ENCODE measurements at places on chromosomes 16 and 17. TPM values are rescaled to one million over a fixed set of nuclear protein-coding genes. Genes with fewer than 3 reads are reported as not detected.

DNA sequence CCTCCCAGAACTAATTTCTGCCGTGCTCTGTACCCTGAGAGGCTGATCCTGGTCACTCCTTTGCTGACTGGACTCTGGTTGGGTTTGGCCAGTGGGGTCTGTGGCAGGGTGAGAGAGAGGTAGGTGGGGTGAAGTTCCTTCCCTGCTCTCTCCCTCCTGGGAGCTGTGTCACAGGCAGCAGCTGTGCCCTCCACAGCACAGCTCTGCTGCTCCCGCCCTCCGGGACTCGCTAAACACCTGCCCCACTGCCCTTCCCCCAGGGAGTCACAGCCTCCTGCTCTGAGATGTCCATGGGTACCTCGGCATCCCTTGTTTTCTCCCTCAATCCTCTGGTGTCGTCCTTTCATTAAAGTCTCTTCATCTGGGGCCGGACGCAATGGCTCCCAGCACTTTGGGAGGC, 66.4 kb downstream of the SRCIN1 start:
- no peak for DNase-seq

GRCh38 chr16:30771726-30772125, 9.6 kb downstream of the RNF40 start:
- DNase-seq = no peak

DNA sequence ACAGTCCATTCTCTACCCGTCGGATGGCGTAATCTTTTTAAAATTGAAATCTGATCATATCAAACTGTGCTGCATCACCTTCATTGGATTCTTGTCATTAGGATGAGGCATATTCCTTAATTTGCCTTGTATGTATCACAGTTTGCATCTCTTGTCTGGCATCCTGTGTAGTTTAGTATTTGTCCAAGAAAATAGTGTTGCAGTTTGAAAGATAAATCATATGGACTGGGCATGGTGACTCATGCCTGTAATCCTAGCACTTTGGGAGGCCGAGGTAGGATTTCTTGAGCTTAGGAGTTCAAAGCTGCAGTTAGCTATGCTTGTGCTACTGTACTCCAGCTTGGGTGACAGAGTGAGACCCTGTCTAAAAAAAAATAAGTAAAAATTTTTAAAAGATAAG, 5.8 kb upstream of the RSL1D1 start:
- DNase-seq = peak; percentile 28

GRCh38 chr16:83887080-83887479, 11.8 kb upstream of the MLYCD start:
- no peak for DNase-seq

DNA sequence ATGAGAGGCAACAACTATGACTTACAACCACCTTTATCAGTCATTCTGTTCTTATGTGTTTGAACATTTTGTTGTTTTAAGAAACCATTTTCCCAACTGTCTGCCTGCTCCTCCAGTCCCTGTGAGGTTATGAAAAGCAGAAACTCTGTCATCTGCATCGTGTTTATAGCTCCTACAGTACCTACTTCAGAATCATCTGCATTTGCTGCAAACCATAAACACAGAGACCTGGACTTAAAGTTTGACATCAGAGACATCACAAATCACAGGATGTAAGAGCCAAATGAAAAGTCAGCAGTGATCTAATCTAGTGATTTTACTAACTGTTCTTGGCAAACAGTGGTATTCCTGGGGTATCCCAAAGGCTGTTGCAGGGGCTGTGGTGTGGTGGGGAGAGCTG, 55.2 kb downstream of the CDH11 start:
- DNase-seq = peak; percentile 18

GRCh38 chr17:80212962-80213642, 7.0 kb downstream of the SGSH start:
- no peak for DNase-seq

DNA sequence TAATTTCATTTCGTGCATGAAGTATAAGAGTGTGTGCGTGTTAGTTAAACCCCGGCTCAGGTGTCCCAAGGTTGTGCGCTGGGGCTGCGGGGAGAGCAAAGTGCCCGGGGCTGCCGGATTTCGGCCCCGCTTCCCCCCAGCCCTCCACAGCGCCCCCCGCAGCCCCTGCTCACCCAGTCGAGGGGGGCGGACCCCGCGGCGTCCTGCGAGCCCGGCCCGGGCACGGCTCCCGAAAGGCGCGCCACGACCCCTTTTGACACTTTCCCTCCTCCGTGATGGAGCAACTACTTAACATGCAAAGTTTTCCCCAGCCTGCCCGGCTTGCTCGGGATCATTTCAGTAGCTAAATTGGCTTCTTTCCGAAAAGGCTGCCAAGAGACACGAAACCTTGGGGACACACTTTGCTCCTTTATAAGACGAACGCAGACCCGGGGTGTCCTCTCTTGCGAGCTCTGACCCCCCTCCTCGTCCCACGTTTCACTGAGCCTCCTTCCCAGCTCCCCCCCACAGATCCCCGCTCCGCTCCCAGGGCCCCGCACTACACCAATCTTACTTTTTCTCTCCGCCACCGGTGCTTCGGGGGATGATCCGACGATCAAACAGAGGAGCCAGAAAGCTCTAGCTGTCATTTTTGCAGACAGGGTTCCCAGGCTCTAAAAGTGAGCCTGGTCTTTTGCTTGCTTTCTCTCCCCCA, 552 bp downstream of the C17orf58 start:
- peak; percentile 14 for DNase-seq

DNA sequence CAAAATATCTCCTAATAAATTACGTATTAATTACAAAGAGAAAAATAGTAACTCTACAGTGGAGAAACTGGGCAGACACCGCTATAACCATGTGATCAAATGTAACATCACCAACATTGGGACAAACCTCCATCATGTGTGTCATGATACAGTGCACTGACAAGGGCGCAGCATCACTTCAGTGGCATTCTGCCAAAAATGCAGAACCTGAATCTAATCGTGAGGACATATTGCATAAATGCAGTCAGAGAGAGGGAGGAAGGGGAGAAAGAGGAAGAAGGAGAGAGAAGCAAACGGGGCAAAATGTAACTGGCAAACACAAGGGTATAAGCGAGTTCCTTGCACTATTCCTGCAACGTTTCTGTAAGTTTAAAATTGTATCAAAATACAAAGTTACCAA, 74.2 kb upstream of the MARCHF10 start:
- DNase-seq = no peak

GRCh38 chr17:77417575-77417974, 276.8 kb downstream of the SEC14L1 start:
- no peak for DNase-seq

- DNase-seq = peak; percentile 42
Measured at GRCh38 chr16:24036614-24037013, 200.8 kb downstream of the PRKCB start.

DNA sequence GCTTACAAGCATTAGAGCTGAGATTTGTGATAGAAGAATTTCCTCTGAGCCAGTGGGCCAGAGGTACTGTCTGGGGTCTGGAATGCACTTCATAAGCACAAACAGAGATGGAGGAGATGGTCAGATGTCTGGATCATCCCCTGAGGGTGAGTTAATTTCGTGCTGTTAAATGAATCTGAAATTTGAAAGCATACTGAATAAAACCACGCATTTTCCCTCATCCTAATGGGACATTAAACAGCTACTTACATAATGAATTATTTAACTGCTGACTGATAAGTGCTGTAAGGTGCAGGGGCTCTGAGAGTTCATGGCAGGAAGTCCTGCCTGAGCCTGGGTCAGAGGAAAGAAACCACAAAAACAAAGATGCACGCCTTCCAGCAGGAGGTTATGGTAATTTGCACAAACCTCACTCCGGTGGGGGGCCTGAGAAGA, 136.3 kb upstream of the XYLT1 start:
- DNase-seq = no peak

DNA sequence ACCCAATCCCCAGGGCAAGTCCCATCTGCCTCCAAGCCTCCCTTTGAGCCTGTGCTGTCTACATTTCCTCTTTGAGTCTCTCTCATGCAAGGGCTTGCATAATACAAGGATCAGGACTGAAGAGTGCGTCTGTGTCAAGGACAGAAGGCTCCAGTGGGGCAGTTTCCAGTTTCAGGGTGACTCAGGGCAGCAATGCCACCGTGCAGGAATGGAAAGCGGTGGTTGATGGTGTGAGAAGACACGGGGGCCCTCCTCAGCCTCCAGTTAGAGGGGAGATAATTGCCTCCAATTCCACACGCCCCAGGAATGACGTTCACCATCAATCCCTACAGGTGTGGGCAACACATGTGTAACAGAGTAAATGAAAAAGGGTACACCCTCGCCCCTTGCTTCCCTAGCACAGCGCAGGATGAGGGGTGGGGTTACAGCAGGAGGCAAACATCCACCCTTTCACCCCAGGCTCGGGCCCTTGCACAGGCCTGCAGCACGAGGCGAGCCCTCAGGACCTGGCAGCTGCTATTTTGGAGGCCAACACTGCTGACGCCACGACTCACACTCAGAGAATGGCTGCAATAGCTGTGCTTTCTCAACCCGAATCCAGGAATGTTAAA, 24.8 kb upstream of the SLC25A19 start:
- DNase-seq = no peak

- no peak for DNase-seq
Measured at GRCh38 chr17:48106802-48107136, 797 bp upstream of the SNX11 start.

DNA sequence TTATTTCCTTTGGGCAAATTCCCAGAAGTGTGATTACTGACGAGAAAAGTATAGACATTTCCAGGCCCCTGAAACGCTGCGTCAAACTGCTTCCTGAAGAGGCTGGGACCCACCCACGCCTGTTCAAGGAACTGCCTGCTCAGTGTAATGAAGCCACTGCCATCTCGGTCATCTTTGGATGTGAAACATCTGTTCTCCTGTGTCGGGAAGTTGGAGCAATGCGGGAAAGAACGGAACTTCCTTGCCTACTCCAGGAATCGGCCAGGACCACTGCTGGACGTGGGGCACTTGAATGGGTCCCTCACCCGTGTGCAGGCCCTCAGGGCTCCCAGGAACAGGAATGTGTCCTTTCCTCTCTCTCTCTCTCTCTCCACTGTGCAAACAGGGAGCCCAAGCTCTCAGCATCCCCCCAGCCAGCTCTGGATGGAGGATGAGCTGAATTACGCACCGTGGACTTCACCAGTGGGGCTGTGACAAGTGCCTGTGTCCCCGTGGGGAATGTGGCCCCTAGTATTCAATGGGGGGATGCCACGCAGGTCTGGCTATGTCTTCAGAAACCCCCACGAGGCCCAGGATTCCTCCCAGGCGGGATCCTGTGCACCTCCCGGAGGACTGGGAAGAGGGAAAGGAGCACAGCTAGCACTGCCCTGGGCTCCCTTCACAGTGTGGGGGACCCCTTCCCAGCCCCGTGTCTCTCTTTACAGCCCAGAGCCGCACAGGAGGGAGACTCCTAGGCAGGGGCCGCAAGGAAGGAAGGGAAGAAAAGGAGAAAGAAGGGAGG, 18.3 kb upstream of the LITAF start:
- DNase-seq = no peak

DNA sequence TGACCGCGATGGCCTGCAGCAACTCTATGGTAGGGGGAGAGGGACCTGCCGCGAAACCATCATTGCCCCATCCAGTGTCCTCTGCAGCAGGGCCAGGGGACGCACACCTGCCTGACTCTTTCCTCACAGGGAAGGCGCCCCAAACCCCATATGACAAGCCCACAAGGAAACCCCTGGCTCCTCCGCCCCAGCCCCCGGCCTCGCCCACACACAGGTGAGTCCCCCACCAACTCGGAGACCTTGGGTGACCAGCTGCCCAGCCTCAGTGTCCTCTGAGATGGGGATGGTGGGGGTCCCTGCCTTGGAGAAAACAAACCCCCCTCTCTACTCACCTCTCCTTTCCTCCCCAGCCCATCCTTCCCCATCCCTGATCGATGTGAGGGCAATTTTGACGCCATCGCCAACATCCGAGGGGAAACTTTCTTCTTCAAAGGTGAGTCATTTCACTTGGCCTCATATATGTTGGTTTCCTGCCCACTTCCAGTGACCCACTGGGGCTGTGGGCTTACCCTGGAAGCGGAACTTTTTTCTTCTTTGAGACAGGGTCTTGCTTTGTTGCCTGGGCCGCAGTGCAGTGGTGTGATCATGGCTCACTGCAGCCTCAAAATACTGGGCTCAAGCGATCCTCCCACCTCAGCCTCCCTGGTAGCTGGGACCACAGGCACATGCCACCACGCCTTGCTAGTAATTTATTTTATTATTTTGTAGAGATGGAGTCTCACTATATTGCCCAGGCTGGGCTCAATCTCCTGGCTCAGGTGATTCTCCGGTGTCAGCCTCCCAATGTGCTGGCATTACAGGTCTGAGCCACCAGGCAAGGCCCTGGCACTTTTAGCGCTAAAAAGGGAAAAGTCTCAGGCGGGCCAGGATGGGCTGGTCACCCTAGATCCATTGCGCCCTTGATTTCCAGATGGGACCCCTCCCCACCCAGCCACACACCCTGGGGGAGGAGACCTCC, 8.0 kb upstream of the IL32 start:
- no peak for DNase-seq

- DNase-seq = peak; percentile 57
Measured at GRCh38 chr17:57485916-57486881, 229.9 kb downstream of the MSI2 start.

DNA sequence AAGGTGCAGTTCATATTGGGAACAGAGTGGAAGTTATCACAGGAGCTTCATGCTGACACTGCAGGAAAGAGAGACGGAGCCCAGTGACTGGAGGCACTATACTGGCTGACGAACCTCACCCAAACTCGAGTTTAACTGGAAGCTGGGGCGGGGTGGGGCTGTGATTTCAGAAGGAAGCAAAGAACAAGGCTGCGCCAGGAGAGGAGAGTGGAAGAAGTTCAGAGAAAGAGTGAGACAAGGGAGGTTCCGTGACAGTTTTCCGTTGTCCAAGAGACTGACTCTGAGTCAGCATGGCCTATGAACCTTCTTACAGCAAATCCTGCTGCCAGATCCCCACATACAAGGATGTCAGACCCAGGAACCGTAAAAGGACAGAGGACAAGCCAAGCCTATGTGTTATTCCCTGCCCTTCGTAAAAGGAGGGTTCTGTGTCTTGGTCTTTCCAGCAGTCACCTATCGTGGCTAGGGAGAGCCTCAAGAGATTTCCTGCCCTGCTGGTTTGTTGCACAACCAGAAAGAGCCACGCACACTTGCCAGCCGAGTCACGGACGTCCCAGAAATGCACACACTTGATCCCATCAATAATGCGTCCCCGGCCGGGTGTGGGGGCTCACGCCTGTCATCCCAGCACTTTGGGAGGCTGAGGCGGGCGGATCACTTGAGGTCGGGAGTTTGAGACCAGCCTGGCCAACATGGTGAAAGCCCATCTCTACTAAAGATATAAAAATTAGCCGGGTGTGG, 5.1 kb downstream of the PITPNA start:
- DNase-seq = peak; percentile 61

GRCh38 chr17:18324140-18325050, 9.3 kb downstream of the SMCR8 start:
- DNase-seq = no peak

- DNase-seq = no peak
Measured at GRCh38 chr16:72961863-72962262, 86.1 kb downstream of the ZFHX3 start.

GRCh38 chr17:79991924-79992648, 43.6 kb downstream of the TBC1D16 start:
- DNase-seq = no peak

Gene FBXO39
- polyA plus RNA-seq = 0.25 TPM

Gene TNP2
- not detected for polyA plus RNA-seq

Gene MRPL10
- 44.7 TPM for polyA plus RNA-seq

Gene MARF1
- 14.6 TPM for polyA plus RNA-seq

Gene CDRT15L2
- polyA plus RNA-seq = not detected

Gene NUDT7
- polyA plus RNA-seq = 13.7 TPM

Gene CIITA
- polyA plus RNA-seq = 0.40 TPM

All from fibroblast of lung (primary cell).